Activated naive CD8-positive, alpha-beta T cell treated with anti-CD3 and anti-CD28 coated beads, Interleukin-2, amount 50 U/mL, for 24 hours (primary cell): ENCODE measurements at places on chromosomes 1 and 21.

DNA sequence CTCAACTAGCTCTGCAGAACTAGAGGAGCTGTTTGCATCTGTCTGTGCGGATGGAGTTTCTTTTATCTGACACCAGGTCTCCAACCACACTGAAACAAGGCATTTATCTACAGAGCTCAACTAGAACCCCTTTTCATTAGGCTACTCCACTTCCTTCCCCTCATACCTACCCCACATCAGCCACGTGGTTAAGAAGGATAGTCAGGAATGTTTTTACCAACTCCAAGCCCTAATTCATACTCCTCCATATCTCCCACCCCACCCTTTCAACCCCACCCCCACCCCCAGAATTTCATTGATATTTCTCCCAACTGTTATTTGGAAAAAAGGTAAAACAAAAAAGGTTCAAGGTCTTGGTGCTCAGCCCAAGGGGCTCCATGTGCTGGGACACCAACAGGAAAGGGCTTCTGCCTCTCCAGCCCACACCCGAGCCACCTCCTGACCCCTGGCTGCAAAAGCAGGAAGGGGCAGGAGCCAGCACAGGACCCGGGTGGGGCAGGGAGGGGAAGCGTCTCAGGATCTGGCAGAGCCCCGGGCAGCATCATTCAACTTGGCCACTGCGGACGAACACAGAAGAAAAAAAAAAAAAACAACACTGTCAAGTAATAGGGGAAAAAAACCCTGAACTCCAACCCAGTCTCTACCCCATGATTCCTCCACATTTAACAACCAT lies 7.0 kb downstream of the ENSA start:
- DNase-seq = no peak

DNA sequence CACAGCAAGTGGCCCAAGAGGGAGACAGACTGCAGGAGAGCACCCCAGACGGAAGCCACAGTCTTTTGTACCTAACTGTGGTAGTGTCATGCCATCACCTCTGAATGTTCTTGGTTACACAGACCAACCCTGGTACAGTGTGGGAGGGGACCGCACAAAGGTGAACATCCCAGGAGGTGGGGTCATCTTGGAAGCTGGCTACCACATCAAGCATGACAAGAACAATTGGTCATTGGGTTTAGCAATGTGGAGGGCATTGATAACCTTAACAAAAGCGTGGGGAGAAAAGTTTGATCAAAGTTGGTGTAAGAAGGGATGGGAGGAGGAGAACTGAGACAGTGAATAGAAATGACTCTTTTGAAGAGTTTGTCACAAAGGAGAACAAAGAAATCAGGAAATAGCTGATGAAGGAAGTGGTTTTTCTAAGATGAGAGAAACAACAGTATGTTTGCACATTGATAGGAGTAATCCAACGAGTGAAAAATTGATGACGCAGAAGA lies 87.1 kb upstream of the CACNA1E start:
- peak; percentile 27 for DNase-seq

- DNase-seq = no peak
Observed at GRCh38 chr21:22691658-22692057, 1693.4 kb downstream of the NCAM2 start.

DNA sequence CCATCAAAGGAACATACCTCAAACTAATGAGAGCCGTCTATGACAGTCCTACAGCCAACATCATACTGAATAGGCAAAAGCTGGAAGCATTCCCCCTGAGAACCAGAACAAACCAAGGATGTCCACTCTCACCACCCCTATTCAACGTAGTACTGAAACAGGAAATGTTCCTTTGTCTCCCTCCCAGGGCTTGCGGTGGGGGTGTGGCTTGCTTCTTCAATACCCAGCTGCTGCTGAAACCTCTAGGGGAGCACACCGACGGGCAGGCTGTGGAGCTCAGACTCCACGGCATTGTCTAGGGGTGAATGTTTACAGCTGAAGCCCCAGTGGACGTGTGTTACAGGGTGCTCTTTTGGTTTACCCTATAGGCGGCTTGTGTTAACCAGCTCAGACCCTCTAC lies 30.5 kb upstream of the B3GALT2 start:
- DNase-seq = no peak

DNA sequence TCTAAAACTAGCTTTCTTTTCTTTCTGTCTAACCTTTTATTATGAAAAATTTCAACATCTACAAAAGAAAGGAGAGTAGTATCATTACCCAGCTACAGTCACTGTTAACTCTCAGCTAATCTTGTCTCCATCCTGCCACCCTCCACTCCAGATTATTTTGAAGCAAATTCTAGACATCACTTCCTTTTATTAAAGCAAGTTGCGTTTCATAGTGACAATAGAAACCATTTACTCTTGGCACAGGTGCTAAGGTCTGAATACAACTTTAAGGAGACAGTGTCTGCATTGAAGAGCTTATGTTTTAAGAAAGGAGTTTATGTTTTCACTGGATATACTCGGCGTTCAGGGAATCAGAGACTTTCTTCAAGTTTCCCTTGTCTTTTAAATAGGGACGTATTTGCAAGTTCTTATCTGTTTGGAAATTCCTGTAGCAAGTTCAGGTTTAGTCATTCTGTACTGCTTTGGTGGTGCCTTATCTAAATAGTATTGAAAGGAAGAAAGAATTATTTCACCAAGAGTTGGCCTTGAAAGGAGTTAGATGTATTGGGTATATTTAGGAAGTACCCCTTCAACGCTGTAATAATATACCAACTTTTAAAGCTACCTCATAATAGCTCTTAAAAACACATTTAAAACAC lies 42.7 kb downstream of the ITSN1 start:
- no peak for DNase-seq

- no peak for DNase-seq
Observed at GRCh38 chr21:18715606-18716005, 312.0 kb upstream of the TMPRSS15 start.

GRCh38 chr1:59601041-59601441 lies 213.7 kb upstream of the HOOK1 start:
- no peak for DNase-seq

DNA sequence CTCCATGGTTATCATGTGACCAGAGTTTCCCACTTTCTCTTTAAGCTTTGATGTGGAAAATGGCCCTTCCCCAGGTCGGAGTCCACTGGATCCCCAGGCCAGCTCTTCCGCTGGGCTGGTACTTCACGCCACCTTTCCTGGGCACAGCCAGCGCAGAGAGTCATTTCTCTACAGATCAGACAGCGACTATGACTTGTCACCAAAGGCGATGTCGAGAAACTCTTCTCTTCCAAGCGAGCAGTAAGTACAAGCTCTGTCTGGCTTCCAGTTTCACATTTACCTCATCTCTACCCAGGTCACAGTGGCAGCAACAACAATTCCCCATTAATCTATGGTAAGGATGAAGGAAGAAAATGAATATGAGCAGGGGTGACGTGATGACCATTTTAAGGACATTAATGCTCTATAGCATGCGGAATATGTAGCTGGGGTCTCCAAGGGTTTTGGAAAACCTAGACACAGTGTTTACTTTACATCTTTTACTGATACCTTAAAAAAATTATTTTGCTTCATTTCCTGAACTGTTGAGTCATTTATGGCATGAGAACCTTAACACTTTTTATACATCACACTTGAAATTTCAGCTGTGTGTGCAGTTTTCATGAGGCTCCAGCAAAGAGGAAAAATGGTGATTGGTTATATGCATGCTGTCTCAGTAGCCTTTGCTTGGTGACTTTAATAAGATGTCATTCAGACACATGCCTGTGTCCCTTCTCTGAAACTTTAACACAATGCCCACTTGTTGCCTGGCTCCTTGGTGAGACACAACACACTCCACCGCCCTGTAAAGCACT lies 286.3 kb upstream of the SGIP1 start:
- DNase-seq = no peak

- no peak for DNase-seq
Observed at GRCh38 chr1:67942274-67942673, 108.2 kb downstream of the DIRAS3 start.

DNA sequence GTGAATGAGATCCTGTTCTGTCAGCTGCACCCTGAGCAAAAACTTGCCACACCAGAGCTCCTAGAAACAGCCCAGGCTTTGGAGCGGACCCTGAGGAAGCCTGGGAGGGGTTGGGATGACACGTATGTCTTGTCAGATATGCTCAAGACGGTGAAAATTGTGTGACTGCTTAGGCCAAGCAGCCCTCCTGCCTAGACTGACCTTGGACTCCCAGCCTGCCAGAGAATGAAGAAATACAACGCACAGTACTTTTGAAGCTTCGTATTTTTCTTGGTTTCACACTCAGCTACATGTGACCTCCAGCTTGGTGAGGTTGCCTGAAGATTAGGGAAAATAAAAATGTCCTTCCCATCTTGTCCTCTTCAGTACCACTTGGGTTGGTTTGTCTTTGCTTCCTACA lies 15.1 kb downstream of the METTL13 start:
- DNase-seq = no peak

- DNase-seq = peak; percentile 17
Observed at GRCh38 chr21:31236528-31236927, 107.5 kb downstream of the TIAM1 start.

- no peak for DNase-seq
Observed at GRCh38 chr1:204295671-204296070, 64.1 kb downstream of the PLEKHA6 start.

GRCh38 chr1:197129698-197130097 lies 16.8 kb downstream of the ASPM start:
- DNase-seq = no peak

DNA sequence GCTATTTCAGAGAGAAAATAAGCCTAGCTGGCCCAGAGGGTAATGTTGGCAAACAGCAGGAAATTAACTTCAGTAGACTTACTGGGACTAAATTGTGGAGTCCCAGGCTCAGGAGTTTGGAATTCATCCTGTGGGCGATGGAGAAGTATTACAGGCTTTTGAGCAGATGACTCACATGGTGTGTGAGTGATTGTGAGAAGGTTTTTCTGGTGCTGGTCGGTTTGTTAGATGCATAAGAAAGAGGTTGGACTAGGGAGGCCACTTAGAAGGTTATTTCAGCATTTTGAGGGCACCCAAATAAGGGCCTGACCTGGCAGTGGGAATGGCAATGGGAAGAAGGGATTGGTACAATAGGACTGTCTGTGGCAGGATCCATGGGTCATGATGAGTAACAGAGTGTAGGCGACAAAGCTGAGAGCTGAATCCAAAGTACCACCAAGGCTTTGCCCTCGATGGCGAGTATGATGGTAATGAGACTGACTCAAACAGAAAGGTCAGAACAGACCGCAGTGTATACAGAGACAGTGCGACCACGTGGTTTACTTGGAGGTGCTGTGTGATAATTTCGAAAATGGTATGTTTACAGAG lies 69.2 kb upstream of the KIF26B start:
- DNase-seq = no peak

GRCh38 chr1:18511149-18511873 lies 30.6 kb downstream of the KLHDC7A start:
- no peak for DNase-seq

GRCh38 chr1:232923739-232924386 lies 26.5 kb upstream of the NTPCR start:
- peak; percentile 47 for DNase-seq

DNA sequence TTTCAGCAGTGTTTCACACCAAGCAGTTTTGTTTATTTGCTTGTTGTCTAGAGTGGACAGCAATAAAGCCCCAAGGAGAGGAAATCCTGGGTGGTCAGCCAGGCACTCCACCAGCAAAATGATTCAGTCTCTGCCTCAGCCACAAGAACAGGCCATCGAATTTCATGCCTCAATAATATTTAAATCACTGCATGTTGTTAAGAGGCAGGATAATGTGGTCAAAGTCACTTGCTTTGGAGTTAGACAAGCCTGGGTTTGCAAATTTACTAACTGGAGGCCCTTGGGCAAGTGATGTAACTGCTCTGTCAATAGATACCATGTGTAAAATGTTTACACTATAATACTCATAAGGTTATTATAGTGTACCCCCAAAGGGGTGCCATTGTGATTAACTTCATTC lies 349.6 kb downstream of the LMO4 start:
- DNase-seq = no peak

DNA sequence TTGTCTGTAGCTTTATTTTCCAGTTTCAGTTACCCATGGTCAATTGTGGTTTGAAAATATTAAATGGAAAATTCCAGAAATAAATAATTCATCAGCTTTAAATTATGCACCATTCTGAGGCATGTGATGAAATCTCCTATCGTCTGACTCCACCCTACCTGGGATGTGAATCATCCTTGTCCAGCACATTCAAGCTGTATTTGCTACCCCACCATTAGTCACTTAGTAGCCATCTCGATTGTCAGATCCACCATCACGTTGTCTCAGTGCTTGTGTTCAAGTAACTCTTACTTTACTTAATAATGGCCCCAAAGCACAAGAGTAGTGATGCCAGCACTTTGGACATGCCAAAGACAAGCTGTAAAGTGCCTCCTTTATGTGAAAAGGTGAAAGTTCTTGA lies 4.0 kb downstream of the STPG1 start:
- no peak for DNase-seq

DNA sequence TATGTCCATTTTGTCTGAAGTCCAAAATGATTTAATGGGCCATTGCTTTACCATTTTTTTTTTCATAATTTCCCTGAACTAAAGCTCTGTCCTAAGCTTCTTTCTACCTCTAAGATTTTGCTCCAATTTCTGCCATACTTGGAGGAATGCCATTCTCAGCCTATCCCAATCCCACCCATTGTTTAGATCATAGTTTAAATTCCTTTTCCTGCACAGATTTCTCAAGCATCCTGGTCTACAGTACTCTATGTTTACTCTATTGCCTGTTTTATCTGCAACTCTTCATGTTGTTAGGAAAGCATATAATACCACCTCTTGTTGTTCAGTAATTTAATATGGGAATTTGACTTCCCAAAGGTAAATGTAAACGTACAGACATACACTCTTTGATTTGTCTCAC lies 30.8 kb downstream of the ADAMTS1 start:
- no peak for DNase-seq

GRCh38 chr1:220113136-220113695 lies 19.3 kb downstream of the IARS2 start:
- DNase-seq = no peak

DNA sequence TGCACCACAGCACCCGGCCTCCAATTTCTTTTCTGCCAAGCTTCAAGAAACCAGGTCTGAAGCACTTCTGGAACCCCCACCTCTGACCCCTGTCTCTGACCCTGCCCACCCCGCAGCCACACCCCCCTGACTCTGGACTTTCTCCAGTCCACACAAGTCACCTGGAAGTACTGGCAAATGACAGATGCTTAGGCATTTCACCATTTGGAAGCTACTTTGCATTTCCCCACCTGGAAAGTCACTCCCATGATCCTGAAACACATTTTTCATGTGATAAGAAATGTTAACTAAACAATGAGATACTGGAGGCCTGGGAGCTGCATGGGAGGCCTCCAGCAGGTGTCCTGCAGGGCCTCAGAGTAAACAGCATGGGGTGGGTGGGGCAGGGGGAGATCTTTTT lies 45.7 kb downstream of the NTPCR start:
- DNase-seq = no peak

GRCh38 chr1:88731475-88732269 lies 47.6 kb downstream of the PKN2 start:
- no peak for DNase-seq

- DNase-seq = no peak
Observed at GRCh38 chr1:3073489-3074296, 4.7 kb downstream of the PRDM16 start.

DNA sequence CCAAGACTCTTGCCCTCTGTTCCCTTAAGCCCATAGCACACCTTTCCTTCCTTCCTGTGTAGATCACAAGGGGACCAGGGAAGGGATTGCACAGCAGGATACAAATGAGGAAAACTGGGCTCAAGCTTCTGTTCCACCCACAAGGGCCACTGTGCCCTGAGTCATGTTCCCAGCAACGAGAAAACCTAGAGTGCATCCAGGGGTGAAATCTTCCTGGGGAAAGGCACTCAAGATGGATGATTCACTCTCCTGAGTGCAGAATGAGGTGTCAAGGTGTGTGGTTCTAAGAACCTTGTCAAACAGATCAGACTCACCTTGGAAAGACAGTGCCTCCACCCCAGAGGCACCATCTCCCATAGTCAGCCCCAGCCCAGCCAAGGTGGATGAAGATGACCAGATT lies 40.7 kb upstream of the EYA3 start:
- no peak for DNase-seq
